ENCODE measurements at places on chromosomes 2 and 18.

GRCh38 chr2:47295981-47296635, 106.8 kb upstream of the MSH2 start:
- DNase-seq, result no peak

DNA sequence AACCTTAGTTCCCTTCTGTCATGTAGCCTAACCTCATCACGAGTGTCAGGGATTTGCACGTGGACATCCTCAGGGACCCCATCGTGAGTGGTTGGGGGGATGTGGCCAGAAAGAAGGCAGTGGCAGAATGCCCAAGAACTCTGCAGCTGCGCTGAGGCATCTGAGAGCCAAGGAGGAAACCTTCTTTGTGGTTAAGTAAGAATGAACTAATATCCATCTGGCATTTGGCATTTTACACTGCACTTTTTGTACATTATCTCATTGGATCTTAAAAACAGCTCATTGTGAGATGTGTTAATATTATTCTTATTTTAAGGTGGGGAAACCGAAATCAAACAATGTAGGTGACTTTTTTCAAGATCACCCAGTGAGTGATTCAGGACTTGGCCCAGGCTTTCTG, 32.6 kb upstream of the APCDD1 start:
- DNase-seq, result peak; percentile 19

DNA sequence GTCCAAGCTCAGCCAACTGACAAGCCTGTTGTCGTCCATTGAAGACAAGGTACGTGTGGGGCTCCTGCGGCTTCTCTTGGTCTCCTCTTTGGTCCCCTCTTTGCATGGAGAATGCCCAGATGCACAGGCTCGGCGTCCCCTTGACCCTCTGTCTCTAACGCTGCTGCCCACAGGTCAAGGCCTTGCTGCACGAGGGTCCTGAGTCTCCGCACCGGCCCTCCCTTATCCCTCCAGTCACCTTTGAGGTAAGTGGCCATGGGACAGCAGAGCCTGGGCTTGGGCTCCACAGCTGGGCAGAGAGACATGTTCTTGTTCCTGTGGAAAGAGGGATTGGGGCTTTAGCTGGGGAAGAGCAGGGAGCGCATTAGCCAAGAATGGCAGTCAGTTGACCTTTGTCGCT, 86.1 kb downstream of the INPP5D start:
- DNase-seq, result no peak

- DNase-seq, result no peak
These were observed 2139.8 kb upstream of the CELF4 start for GRCh38 chr18:39705362-39705761.

GRCh38 chr2:106189325-106189724, 4.8 kb downstream of the UXS1 start:
- DNase-seq, result no peak

DNA sequence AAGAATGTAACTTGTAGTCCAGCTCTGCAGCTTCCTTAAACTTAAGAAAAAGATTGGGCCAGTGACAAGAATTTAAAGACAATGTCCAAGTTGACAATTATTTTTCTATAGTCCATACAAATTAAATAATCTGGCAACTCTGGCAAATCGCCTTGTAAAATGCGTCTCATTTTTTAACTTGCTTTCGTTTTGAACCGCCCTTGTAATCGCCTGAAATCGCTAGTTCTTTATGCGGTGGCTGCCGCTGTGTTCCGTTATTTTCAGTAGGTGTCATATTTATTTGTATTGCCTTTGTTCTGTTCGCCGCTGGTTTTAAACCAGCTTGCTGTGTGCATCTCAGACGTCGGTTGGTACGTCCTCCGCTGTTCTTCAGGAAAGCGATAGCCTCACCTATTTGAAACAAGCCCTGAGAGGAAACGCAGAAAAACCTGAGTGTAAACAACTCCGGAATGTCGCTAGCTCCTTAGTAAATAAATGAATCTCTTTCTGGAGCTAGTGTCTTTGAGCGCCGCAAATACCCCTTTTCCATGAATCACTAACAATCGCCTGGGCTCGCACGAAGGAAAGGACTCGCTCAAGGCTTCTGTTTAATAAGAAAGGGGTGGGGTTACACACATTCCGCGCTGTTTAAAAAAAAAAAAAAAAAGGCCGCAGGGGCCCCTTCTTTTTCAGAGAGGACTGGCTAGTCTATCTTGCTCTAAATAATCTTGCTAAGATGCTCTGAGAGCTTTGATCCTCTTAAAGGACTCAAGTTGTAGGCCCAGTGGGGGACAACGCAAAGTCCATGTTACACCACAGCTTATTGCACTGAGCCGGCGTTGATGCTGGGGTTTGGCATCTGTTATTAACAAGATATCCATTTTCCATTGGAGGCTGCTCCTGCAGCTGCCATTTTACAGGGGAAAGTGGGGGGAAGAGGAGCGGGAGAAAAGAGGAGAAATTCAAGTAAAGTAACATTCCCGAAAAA, 3.0 kb downstream of the HOXD8 start:
- DNase-seq, result peak; percentile 18

GRCh38 chr2:193303464-193303863, 1108.7 kb upstream of the TMEFF2 start:
- no peak for DNase-seq
